GM12878 (cell line): ENCODE measurements at places on chromosomes 5 and 9. TPM values are rescaled to one million over a fixed set of nuclear protein-coding genes. Genes with fewer than 3 reads are reported as not detected.

GRCh38 chr5:171093598-171093997 is 215.4 kb upstream of the TLX3 start:
- no peaks in the 10 kb centered on the region for H3K4me1 ChIP-seq
- H3K27ac ChIP-seq, result no peak overlapping the region
- H3K27me3 ChIP-seq, result no peaks in the 10 kb centered on the region
- DNase-seq, result no peak

Gene RARS1
- total RNA-seq, result 92.7 and 102 TPM in 2 replicates

Gene ADAMTS12
- 28.4 and 32.5 TPM in 2 replicates for total RNA-seq

DNA sequence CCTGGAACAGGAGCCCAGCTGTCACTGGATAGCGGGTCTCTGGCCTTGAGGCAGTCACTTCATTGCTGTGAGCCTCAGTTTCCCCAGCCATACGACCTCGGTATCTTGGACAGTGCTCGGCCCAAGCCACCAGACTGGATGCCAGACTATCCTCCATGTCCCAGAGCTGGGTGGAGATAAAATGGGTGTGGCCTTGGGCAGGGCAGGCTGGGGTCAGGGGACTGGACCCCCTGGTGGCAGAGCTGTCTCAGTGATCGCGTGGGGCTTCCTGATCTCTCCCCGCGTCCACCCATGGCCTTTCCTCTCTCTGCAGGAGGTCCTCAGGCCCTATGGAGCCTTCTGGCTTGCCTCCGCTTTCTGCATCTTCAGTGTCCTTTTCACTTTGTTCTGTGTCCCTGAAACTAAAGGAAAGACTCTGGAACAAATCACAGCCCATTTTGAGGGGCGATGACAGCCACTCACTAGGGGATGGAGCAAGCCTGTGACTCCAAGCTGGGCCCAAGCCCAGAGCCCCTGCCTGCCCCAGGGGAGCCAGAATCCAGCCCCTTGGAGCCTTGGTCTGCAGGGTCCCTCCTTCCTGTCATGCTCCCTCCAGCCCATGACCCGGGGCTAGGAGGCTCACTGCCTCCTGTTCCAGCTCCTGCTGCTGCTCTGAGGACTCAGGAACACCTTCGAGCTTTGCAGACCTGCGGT is 10.0 kb downstream of the SLC2A8 start:
- H3K36me3 ChIP-seq, result no peaks in the 10 kb centered on the region
- no peak for DNase-seq
- H3K27me3 ChIP-seq, result no peaks in the 10 kb centered on the region

- no peak overlapping the region for H3K4me3 ChIP-seq
- no peak for DNase-seq
- H3K36me3 ChIP-seq, result no peaks in the 10 kb centered on the region
- H3K27me3 ChIP-seq, result no peaks in the 10 kb centered on the region
Observed at GRCh38 chr5:9419794-9420193, 126.1 kb downstream of the SEMA5A start.

Gene ADAMTS2
- 0.05 TPM in 2 replicates for total RNA-seq

DNA sequence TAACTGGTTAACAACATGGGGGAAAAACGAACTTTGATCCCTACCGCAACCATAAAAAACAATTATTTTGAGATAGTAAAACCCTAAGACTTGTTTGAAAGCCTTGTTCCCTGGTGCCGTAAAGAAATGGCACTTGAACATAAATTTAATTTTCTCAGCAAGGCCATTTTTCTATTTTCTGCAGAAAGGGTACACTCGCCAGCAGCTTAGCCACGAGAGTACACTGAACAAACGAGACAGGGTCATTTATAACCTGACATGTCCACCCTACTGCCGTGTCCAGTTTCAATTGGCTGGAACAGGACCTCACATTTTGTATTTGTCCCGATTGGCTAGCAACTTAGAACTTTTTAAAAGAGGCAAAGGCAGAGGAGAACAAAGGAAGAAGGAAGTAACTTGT is 26.8 kb downstream of the FBXW11 start:
- no peak overlapping the region for H3K4me3 ChIP-seq
- no peak overlapping the region for H3K27ac ChIP-seq
- H3K36me3 ChIP-seq, result no peaks in the 10 kb centered on the region
- H3K27me3 ChIP-seq, result no peaks in the 10 kb centered on the region

- H3K4me1 ChIP-seq, result no peaks in the 10 kb centered on the region
- H3K4me3 ChIP-seq, result no peak overlapping the region
- no peak for DNase-seq
- no peaks in the 10 kb centered on the region for H3K36me3 ChIP-seq
- H3K27me3 ChIP-seq, result no peaks in the 10 kb centered on the region
Observed at GRCh38 chr5:111537141-111538024, 25.0 kb upstream of the STARD4 start.
